ENCODE measurements at places on chromosomes 5 and 9.

DNA sequence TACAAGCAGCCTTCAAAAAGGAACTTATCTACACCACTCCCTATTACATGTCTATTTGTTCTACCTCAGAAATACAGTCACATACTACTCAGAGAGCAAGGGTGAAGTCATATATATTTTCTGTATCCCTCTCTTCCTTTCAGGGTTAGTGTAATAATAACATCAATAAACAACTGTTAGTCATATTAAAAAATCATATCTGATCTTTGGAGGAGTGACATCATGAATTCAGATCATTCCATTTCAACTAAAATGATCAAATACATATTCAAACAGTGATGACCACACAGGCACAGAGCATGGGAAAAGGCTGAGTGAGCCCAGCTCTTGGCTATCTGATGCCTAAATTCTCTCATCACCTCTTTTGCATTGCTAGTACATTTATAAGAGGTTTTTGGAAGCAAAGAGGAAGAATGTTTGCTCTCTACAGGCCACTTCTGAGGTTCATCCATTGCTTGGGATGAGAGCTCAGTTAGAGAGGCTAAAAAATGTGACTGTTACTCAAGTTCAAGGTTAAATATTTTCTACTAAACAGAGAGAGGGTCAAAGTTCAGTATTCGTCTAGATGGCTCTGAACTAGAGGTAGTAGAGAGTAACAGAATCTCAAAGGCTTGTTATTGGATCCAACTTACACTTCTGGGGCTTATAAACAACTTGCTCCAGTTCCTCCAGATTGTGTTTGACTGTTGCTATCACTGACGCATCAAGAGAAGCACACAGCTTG is 39.0 kb downstream of the RIGI start:
- DNase-seq = no peak

DNA sequence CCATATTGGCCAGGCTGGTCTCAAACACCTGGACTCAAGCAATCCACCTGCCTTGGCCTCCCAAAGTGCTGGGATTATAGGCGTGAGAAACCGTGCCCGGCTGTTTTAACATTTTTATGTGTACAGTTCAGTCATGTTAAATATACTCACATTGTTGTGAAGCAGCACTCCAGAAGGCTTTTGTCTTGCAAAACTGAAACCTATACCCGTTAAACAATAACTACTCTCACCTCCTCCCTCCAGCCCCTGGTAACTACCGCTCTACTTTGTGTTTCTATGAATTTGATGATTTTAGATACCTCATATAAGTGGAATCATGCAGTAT is 23.1 kb upstream of the SHB start:
- no peak for DNase-seq

- DNase-seq = no peak
Observed at GRCh38 chr5:39113354-39113953, 39.3 kb upstream of the RICTOR start.

DNA sequence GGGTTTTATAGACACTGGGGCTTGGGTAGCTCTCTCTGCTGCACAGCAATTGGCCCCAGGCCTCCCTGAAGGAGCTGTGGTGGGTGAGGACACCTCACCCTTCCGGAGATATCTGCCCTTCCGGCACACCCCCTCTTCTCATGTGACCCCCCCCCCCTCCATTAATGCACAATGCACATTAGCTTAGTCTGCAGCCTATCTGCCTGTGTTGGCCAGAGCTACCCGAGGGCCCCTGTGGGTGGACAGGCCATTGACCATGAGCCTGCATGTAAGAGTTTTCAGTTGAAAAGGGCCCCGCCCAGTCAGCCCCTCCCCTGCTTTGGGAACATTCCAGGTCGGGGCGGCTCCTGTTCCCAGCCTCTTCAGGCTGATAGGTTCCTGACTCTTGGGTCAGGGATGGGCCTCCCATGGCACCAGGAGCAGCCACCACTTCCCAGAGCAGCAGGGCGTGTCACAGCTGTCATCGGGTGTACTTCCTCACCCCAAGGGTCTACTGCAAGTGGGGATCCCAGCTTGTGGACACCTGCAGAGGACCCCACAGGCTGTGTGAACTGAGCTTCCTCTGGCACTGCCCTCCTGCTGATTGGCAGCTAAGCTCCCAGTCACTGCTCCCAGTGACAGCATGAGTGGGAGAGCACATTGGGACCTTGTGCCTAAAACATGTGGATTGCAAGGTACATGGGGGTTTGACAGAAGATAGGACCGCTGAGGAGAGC is 17.8 kb downstream of the PHF2 start:
- no peak for DNase-seq

DNA sequence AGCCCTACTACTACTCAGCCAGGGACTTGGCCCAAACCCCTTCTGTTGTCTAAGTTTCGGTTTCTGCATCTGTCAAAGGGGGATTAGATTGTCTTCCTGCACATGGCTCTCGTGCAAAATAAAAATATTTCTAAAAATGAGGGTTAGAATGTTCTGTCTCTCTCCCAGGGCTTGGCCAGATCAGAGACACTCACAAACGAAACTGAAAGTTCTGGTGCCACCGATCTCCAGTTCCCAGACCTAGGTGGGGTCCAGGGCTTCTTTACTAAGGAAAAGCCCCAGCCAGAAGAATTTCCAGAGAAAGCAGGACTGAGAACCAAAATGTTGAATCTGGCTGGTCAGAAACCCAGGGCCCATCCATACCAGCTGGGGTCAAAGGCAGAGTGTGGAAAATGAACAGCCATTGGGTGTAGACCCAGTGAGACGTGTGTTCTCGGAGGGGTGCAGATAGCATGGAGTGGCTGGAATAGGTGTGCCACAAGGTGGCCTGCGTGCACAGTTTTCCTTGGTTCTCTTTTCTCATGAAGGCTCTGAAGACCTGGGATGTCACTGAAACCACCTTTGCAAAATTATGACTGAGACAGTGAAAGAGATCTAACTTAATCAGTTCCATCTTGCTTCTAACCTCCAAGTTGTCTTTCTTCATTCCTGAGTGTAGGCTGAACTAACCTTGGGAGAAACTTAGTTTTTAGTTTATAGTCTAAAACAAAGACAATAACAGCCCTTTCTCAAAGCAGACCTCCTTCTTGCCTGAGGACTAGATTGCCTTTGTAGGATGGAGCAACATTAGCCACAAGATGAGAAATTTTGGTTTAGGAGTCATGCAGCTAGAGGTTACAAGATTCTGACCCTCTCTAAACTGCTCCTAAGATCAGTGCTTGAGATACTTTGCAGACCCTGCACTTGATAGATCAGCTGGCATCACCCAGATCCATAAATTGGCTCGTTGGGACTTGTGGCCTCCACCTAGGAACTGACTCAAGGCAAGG is 2.3 kb upstream of the SLC23A1 start:
- DNase-seq = no peak

DNA sequence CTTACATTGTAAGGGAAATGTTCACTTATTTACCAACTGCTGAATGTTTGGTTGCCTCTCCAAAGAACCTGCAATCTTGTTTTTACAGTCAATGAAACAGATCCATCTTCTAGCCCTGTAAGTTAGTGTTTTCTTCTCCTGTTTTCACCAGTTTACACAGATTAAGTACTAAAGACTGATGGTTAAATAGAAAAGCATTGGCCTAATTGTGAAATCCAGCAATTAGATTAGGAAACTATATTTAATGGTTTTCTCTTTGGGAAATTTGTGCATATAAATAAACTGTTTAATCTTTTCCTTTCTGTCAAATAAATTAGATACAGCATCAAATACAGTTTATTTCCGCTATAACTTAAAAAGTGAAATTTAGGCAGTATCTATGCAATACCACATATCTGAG is 247.9 kb upstream of the MEF2C start:
- DNase-seq = no peak

GRCh38 chr9:78130853-78131252 is 99.2 kb upstream of the GNAQ start:
- DNase-seq = no peak

GRCh38 chr5:111143910-111144309 is 51.8 kb downstream of the WDR36 start:
- DNase-seq = peak; percentile 5

GRCh38 chr9:1960342-1961042 is 54.7 kb upstream of the SMARCA2 start:
- DNase-seq = peak; percentile 14

DNA sequence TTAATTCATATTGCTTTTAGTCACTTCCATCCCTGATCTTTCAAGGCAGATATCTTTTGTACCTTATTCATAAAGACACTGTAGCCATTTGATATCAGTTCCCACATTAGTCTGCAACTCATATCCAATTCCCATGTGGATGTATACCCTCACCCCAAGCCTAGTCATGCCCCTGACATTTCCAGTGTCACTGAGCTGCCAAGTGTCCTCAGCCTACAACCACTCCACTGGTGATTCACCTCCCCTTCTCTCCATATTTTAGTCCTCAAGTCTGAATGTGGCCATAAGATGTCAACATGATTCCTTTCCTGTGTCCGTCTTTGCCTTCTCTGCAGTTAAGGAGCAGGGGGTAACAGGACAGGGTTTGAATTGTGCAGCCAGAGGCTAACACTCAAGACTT is 346.9 kb downstream of the RAB3C start:
- DNase-seq = no peak

GRCh38 chr9:128043467-128043868 is 23.7 kb downstream of the NAIF1 start:
- no peak for DNase-seq
